ENCODE measurements at places on chromosomes 4 and X. TPM values are rescaled to one million over a fixed set of nuclear protein-coding genes. Genes with fewer than 3 reads are reported as not detected.

TMEM131L gene
- 48.4 TPM for polyA plus RNA-seq

RNF113A gene
- polyA plus RNA-seq, result 66.2 TPM

ERAS gene
- polyA plus RNA-seq, result not detected

TMEM255A gene
- polyA plus RNA-seq, result 0.33 TPM

FAAH2 gene
- polyA plus RNA-seq, result 3.6 TPM

CSAG3 gene
- polyA plus RNA-seq, result not detected

CPZ gene
- polyA plus RNA-seq, result not detected

KCNIP4 gene
- 0.10 TPM for polyA plus RNA-seq

CORIN gene
- polyA plus RNA-seq, result not detected

SHROOM3 gene
- not detected for polyA plus RNA-seq

GPRIN3 gene
- 0.50 TPM for polyA plus RNA-seq

SPIN2A gene
- not detected for polyA plus RNA-seq

HPGD gene
- 2.3 TPM for polyA plus RNA-seq

MAGEB6 gene
- polyA plus RNA-seq, result not detected

BEND4 gene
- 6.6 TPM for polyA plus RNA-seq

AMTN gene
- not detected for polyA plus RNA-seq

ZCCHC4 gene
- polyA plus RNA-seq, result 10.1 TPM

FAM120C gene
- 5.2 TPM for polyA plus RNA-seq

UCHL1 gene
- polyA plus RNA-seq, result 0.78 TPM

CPLX1 gene
- not detected for polyA plus RNA-seq

GBA3 gene
- not detected for polyA plus RNA-seq

C4orf50 gene
- polyA plus RNA-seq, result not detected

MAGEB5 gene
- polyA plus RNA-seq, result not detected

BEND2 gene
- 0.24 TPM for polyA plus RNA-seq

SAGE1 gene
- polyA plus RNA-seq, result not detected

SERTM2 gene
- polyA plus RNA-seq, result not detected

ZCCHC18 gene
- polyA plus RNA-seq, result 15.4 TPM

TECRL gene
- not detected for polyA plus RNA-seq

LUZP4 gene
- polyA plus RNA-seq, result not detected

RNF128 gene
- polyA plus RNA-seq, result not detected

WAS gene
- polyA plus RNA-seq, result 26.5 TPM

FAM149A gene
- not detected for polyA plus RNA-seq

USP38 gene
- polyA plus RNA-seq, result 19.4 TPM

PNMA6F gene
- not detected for polyA plus RNA-seq

PTPN13 gene
- not detected for polyA plus RNA-seq

UGT2B15 gene
- polyA plus RNA-seq, result 0.25 TPM

IL9R gene
- polyA plus RNA-seq, result 2.5 TPM

F11 gene
- not detected for polyA plus RNA-seq

ZNF674 gene
- polyA plus RNA-seq, result 0.23 TPM

ACE2 gene
- polyA plus RNA-seq, result not detected

GAB1 gene
- polyA plus RNA-seq, result 2.1 TPM

PCSK1N gene
- 0.51 TPM for polyA plus RNA-seq

FOXR2 gene
- not detected for polyA plus RNA-seq

ENPEP gene
- not detected for polyA plus RNA-seq

TXK gene
- polyA plus RNA-seq, result 3.4 TPM

NXF2 gene
- not detected for polyA plus RNA-seq

CNKSR2 gene
- polyA plus RNA-seq, result 4.0 TPM

HTR2C gene
- polyA plus RNA-seq, result not detected

GSPT2 gene
- polyA plus RNA-seq, result 9.6 TPM

GPR173 gene
- polyA plus RNA-seq, result not detected

CTAG2 gene
- not detected for polyA plus RNA-seq

SPANXN3 gene
- not detected for polyA plus RNA-seq

KLHL13 gene
- not detected for polyA plus RNA-seq

DHX15 gene
- polyA plus RNA-seq, result 43.5 TPM

SMIM9 gene
- not detected for polyA plus RNA-seq

STS gene
- polyA plus RNA-seq, result 2.8 TPM

All from IgD-negative memory B cell (primary cell).